ENCODE measurements at places on chromosomes 12 and 14.

- DNase-seq = no peak
Observed at GRCh38 chr14:105374389-105374788, 23.9 kb upstream of the TEX22 start.

GRCh38 chr14:24382064-24382371 lies 14.0 kb downstream of the NFATC4 start:
- no peak for DNase-seq

DNA sequence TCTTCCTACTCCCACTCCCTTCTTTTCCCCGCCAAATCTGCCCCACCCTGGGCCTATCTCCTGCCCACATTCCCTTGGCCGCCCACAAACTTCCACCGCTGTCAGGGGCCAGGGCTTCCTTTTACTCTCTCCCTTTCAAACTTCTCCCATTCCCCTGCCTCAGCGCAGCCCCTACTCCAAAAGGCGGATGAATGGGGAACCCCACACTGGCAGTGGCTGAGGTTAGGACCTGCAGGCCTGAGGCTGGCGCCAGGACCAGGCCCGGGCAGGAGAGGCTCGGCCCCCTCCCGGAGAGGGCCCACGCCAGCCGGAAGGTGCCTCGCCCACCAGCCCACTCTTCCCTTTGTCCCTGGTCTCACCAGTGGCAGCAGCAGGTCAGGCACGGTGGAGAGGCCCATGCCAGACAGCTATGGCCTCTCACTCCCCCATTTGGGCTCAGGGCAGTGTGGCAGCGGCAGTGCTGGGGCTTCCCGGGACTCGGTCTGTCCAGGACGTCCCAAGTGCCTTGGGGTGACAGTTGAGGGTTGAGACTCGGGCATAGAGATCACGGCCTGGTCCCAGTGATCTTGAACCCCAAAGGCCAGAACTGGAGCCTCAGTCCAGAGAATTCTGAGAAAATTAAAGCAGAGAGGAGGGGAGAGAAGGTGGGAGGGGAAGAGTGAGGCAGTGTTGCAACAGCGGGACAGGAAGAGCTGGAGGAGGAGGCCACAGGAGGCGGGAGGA lies at the start of gene TNFRSF1A:
TSS of gene TNFRSF1A (minus strand) at position 660 of the 723 bp plus-strand sequence. CDS start at position 398, 262 bp downstream.
- peak; percentile 92 for DNase-seq

GRCh38 chr14:31291210-31291609 lies 83.6 kb upstream of the HECTD1 start:
- DNase-seq = no peak

GRCh38 chr14:92675421-92675820 lies 73.0 kb downstream of the LGMN start:
- DNase-seq = no peak

DNA sequence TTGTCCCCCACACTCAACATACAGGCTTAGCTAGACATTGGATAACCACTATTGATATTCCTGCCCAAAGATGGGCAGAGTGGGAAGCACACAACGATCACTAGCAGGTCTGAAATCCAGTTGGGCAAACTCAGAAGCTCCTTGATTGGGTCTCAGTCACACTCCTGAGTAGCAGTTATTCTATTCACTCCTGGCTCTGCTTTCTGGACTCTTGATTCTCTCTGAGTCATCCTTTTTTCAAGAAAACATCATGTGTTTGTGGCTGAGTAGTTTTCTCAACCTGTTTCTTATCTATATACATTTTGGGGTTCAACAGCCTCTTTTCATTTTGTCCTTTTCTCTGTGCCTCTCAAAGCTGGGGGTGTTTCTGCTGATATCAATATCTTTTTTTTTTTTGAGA lies 46.0 kb upstream of the MANSC4 start:
- no peak for DNase-seq

- DNase-seq = no peak
Observed at GRCh38 chr12:47032644-47033043, 46.8 kb upstream of the PCED1B start.

DNA sequence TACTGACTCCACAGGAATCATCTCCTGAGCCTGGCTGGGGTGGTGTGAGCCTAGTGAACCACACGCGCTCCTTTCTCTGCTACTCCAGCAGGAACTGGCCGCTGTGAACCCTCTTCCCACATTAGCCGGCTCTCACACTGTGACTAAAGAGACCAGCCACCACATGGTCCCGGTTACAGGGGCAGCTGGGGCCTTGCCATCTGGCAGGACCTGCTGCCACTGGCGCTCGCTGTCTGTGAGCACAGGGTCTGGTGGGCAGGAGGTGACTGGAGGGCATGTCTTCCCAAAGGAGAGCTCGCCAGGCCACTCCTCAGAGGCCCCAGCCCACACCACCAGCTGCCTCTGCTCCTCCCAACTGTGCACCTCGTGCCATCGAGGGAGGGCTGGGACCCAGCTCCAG lies 99.3 kb downstream of the SINHCAF start:
- no peak for DNase-seq

- DNase-seq = no peak
Observed at GRCh38 chr12:26271024-26271423, 75.7 kb downstream of the SSPN start.

- DNase-seq = no peak
Observed at GRCh38 chr14:77248666-77249065, 22.3 kb downstream of the NGB start.

- no peak for DNase-seq
Observed at GRCh38 chr12:116631619-116632018, 72.4 kb downstream of the MAP1LC3B2 start.

- no peak for DNase-seq
Observed at GRCh38 chr12:26268841-26269561, 73.6 kb downstream of the SSPN start.

- DNase-seq = no peak
Observed at GRCh38 chr12:110767863-110768262, 25.2 kb upstream of the PPP1CC start.

GRCh38 chr12:110537605-110538409 lies 35.7 kb downstream of the RAD9B start:
- no peak for DNase-seq

DNA sequence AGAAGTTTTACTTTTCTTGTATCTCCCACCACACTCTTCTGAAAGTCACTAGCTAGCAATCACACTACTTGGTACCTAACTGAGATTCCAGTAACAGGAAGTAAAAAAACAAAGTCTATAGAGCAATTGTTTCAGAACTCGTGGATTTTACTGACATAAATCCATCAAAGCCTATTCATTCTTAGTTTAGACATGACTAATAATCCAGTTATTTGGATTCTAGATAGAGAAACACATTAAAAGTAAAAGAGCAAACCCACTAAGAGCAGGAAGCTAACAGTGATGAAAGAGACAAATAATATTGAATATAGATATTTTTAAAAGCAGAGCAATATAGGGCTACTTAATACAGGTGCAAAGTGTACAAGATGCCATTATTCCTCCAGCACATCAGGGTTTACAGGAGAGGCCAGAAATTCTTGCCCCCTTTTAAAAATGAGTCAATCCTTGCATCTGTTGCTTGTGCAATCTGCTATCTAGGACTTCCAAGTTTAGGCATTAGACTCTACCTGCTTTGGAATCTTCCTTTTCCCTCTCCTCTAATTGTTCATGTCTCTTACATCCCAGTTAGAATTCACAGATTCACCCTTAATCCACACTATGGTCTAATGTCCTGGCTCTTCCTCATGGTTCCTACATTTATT lies 6.0 kb downstream of the HEATR5A start:
- DNase-seq = no peak

- DNase-seq = no peak
Observed at GRCh38 chr14:102499401-102500157, 10.0 kb downstream of the ANKRD9 start.

- no peak for DNase-seq
Observed at GRCh38 chr12:39065455-39065854, 160.1 kb upstream of the CPNE8 start.

DNA sequence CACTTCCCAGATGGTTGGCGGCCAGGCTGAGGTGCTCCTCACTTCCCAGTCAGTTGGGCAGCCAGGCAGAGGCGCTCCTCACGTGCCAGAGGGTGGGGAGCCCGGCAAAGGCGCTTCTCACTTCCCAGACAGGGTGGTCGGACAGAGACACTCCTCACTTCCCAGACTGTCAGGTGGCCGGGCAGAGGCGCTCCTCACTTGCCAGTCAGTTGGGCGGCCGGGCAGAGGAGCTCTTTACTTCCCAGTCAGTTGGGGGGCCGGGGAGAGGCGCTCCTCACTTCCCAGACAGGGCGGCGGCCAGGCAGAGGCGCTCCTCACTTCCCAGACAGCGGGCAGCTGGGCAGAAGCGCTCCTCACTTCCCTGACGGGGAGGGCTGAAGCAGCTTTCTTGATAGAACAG lies 143.0 kb upstream of the ARID2 start:
- no peak for DNase-seq

DNA sequence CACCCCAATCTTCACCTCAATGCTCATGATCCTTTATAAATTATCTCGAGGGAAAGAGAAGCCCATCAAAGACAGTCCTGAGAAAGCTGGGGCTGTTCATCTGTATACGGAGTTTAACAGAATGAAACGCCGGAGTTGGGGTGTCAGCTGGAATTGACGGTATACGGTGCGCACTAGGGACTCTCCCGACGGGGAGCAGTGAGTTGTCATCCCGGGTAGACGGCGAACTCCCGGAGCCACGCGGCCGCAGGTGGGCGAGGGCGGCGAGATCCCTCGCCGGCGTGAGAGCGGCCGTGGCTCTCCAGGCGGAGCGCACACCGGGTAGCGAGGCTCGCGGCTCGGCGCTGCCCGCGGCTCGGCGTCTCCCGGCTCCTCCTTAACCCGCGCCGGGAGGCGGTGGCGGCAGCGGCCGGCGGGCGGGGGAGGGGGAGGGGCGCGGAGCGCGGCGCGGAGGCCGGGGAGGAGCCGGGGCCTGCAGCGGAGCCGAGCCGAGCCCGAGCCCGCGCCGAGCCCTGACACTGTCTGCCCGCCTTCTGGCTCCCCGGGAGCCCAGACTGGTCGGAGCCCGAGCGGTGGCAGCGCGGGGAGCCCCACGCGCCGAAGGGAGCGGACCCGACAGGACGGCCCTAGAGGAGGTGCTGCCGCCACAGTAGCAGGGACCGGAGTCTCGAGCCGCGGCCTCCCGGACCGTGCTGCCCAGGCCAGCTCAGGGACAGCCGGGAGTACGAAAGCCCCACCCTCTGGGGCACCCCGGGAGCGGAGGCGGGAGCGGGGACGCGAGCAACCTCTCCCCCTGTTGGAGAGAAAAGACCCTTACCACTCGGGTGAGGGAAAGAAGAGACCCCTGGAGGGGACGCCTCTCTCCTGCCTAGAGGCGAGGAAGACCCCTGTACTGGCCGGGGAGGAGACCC lies at the start of gene FOXJ2:
TSS of gene FOXJ2 (plus strand) at position 475 of the 911 bp plus-strand sequence. CDS start 7,117 bp downstream, outside the sequence.
- DNase-seq = peak; percentile 86
